ENCODE measurements at places on chromosomes 7 and 10.

DNA sequence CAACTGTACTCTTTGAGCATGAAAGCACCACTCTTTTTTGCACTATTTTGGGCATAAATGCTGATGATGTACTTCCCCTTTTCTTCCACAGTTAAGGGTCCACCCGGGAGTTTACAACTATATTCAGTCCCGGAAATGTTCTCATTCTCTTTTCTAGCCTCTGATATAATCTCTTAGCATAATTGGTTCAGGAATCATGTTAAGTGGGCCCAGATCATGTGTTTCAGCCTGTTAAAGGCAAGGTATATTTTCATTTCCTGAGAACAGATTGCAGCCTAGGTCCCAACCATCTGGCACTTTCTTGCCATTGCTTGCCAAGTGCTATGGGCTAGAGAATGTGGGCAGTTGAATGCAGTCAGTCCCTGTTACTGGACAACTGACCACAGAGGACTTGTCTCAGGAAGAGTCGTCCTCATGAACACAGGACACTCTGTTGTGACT is 111.4 kb upstream of the GLCCI1 start:
- no peak for DNase-seq

DNA sequence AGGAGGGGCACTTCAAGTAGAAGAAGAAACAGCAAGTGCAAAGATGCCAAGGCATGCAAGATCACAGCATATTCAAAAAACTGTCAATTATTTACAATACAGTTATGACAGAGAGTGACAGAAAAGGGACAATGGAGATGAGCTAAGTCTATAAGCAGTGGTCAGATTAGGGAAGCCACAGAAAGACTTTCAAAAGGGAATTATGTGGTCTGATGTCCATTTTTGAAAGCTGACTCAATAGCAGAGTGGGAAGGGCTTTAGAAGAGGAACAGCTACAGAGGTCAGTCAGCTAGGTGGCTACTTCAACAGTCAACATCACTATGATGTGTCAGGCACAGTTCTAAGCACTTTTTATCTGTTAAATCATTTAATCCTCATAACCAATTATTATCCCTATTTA is 45.2 kb upstream of the SPOCK2 start:
- no peak for DNase-seq

DNA sequence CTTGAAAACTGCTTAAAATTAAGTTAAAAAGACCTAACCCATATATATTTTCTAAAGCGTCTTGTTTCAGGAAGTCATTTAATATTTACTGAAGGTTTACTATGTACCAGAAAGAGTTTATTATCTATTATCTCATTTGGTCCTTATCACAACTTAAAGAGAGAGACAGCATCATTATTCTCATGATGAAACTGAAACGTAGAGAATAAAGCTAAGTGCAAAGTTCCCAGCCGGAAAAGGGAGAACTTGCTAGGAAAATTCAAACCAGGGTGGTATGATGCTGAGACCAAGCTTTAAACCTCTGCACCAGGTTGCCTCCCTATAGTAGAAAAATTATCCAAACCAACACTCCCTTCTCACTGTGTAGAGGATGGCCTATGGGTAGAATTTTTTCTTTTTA is 207.7 kb upstream of the BMPER start:
- no peak for DNase-seq

GRCh38 chr7:130429019-130429418 is 11.8 kb downstream of the CEP41 start:
- DNase-seq, result no peak

GRCh38 chr7:116776046-116776445 is 86.3 kb upstream of the CAPZA2 start:
- DNase-seq, result no peak

- no peak for DNase-seq
These were observed 46.6 kb downstream of the INSIG1 start for GRCh38 chr7:155344270-155344617.

DNA sequence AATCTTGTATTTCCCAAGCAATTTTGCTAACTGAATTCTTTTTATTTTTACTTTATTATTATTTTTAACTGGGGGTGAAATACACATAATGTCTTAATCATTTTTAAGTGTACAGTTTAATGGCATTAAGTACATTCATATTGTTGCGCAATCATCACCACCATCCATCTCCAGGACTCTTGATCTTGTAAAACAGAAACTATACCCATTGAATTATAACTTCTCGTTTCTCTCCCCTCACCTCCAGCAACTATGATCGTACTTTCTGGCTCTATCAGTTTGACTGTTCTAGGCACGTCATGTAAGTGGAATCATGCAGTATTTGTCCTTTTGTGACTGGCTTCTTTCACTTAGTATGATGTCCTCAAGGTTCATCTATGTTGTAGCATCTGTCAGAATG is 108.8 kb downstream of the ARL5B start:
- DNase-seq, result no peak

DNA sequence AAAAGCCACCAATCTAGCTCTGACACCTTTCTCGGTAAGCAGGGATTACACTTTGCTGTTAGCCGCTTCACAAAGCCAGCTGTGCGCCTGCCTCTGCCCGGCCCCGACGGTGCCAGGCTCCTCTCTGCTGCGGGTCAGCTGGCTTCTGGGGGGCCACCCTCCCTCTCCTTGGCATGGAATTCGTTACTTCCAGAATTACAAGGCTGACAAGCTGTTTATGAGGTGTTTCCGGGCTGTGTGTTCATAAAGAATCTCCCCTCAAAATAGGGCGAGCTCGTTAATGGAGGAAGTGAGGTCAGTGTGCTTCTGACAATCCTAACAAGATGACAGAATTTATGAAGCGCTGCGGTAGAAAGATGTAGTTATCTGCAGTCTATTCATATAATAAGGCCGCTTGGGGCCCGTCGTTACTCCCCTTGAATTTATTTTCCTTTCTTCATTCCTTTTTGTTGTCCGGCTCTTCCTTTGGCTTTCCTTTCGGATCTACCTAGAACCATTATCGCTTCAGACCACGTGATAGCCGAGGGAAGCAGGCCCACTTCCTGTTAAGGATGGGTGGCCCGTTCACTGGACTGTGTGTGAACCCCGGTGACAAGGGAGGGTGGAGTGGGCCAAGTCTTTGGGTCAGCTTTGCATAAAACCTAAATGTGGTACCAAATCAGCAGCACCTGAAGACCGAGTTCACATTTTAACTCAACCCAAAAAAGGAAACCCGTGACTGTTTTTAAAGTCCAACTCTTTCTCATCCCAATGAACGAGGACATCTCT is 273.0 kb upstream of the YAE1 start:
- DNase-seq, result no peak

DNA sequence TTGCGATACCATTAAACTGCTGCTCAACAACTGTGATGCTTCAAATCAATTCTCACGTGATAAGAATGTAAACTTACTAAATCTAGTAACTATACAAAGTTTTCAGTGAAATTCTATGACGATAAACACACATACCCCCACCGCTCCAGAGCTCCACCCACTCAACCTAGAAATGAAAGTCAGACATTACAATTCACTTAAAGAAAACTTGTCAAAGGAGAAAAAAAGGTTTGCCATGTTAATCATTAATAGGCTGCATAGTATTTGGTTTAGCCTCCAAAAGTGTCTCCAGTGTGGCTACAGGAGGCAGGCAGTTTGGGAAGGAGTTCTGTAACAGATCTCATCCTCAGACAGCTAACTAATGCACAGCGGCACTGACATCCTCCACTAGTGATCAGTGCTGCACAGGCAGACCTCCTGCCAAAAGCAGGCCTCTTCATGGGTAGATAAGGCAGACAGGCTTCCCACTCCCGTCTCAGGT is 3.1 kb downstream of the HERPUD2 start:
- no peak for DNase-seq

GRCh38 chr10:129793479-129793878 is 170.6 kb downstream of the EBF3 start:
- DNase-seq, result no peak

GRCh38 chr10:63437116-63437949 is 28.4 kb downstream of the JMJD1C start:
- DNase-seq, result no peak

GRCh38 chr7:37009125-37009675 is 284.9 kb upstream of the AOAH start:
- DNase-seq, result no peak

DNA sequence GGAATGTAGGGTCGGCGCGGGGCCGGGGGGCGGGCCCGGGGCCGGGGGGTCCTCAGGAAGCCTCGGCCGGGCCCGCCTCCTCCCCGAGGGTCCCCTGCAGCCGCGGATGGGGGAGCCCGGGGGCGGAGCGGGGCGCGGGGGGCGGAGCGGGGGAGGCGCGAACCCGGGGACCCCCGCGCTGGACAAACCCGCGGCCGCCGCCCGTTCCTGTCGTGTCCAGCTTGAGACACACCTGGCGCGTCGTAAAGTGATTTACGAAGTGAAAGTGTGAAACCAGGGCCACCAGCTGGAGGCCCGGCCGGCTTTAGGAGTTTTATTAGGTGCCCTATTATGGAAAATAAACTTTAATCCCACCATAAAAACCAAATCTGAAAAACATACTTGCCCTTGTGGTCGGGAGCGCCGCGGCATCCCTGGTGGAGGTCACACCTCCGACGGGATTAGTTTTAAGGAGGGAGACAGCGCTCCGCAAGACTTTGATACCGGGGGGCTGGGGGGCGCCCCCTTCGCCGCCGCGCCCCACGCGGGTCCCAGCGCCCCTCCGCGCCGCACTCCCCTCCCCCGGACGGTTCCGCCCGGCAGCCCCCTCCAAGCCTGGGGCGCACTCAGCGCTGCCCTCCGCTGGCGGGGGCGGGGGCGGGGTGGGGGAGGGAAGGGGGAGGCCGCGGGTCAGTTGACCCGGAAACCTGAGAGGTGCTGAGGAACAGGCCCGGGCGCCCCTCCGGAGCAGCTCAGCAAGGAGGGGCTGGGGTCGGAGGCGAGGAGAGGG is 10.3 kb downstream of the MNX1 start:
- no peak for DNase-seq

GRCh38 chr7:81111358-81111757 is 192.5 kb upstream of the SEMA3C start:
- DNase-seq, result no peak

- DNase-seq, result no peak
These were observed 21.1 kb upstream of the VDAC2 start for GRCh38 chr10:75189266-75190096.

- no peak for DNase-seq
These were observed 7.1 kb upstream of the FAM107B start for GRCh38 chr10:14781763-14782162.

DNA sequence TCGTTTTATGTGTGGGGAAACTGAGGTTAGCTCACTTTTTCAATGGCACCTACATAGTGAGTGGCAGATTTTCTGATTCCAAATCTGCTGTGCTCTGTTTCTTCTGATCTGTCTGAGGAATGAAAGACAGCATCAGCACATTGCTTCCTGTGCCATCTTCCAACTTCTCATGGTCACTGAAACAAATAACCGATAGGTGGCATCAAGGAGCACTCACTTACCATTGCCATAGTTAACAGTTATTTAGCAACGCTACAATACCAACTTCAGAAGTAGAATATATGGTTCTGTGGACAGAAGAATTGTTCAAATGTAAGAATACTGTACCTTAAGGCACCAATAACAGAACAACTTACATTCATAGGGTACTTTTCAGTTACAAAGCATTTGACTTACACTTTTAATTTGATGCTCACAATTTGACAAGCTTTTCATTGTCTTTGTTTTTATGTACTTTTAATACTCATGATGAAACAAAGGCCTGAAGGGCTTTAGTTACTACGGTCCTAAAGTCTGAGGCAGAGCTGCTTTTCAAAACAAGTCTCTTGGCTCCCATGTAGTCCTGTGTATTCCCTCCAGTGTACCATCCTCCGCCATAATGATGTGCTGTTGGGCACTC is 228.9 kb upstream of the TCF7L2 start:
- no peak for DNase-seq

DNA sequence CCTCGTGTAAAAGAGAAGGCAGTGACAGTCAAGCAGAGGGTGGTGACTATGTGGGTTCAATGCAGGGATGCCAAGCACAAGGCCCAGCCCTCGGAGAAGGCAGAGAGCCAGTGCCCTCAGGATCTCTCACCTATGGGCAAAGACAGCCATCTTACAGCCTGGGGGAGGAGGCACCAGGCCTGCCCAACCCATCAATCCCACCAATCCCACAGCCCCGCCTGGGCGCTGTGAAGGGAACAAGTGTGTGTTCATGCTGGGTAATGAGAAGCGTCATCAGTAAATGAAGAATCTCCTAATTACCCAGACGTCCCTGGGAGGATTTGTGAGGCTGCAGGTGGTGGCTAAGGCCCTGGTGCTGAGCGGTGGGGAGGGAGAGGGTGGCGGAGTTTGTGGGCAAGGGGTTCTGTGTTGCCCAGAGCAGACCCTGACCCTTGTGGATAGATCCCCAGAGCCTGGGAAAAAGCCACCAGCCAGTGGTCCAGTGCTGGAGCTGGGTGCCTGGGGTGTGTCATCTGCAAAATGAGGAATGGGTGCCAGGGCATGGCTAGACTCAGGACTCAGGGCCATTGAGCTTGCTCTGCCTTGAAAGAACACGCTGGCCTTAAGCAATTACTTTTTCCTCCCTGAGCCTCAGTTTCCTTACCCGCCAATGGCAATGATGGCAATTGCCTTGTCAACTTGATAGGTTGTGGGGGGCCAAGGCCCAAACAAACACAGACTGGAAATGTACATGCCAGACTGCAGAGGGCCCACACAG is 128.1 kb upstream of the UNC5B start:
- DNase-seq, result no peak

DNA sequence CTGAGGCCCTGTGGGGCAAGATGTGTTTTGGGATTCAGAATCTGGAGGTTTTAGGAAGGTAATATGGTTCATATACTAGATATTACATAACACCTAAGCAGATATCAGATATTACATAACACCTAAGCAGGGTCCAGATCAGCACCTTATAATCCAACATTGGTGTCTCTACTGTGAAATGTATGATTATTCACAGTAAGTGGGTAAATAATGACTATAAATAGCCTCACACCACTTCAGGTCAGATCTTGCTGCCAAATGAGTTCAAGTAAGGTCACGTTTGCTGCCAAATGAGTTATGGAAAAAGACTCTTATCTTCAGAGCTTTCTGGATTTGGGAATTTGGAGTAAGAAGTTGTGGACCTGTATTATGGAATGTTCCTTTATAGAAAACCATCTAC is 14.6 kb downstream of the ADRB1 start:
- DNase-seq, result no peak

DNA sequence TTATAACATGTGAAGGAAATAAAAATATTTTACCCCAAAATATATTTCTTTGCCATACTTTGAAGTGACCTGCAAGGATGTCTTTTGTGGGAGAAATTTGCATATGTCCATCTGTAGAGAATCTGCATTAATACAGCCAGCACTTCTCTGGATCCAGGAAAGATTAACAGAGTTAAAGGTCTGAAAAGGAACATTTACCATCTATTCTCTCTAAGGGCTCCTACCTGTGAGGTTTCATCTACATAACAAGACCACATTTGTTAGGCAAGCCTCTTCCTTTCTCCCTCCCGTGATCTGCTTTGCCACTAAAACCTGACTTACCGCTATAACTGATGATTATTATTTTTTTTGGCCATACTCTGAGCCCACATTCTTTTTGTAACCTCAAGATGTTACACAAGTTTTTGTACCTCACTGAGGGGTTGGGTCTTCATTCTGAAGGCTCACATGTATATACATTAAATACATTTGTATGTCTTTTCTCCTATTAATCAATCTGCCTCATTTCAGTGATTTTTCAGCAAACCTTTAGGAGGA is 129.4 kb downstream of the AKR1D1 start:
- no peak for DNase-seq

Measured in posterior cingulate gyrus (tissue), 11 donors.